ENCODE measurements at places on chromosomes 1 and 21.
A peak's percentile ranks its signal among the peaks of the same experiment; 100 is the strongest.

GRCh38 chr1:234238060-234238459, 135.2 kb upstream of the COA6 start:
- no peak for DNase-seq

DNA sequence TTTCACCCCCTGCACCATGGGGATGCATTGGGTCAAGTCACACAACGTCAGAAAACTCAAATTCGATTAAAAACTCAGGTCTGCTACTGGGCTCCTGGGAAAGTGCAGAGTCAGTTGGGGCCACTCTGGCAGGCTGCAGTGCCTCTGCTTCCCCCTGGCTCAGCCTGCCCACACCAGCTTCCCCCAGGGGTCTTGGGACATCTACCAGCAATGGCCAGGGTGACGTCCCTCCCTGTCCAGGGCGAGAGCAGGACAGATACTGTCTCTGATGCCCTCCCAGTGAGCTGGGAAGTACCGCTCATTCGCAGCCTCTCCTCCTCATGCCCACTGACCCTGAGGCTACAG, 106.2 kb upstream of the COL6A1 start:
- DNase-seq = no peak

DNA sequence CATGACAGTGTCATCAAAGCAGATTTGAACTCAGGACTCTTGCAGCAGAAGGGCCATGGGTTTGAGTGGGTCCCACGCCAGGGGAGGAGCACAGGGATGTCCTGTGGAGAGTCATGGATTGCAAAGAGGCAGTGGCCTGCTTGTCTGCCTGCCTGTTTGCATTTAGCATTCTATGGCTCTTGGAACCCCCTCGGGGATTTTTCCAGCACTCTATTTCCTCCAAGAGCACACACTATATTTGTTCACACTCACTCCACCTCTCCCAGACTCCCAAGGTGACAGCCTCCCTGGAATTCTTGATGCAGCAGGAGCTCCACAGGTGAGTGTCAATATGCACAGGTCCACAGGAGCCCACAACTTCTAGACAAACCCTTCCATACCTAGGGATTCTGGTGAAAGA, 73.1 kb upstream of the LRRN2 start:
- DNase-seq = no peak

GRCh38 chr1:44339731-44340130, 15.3 kb downstream of the ERI3 start:
- no peak for DNase-seq

- no peak for DNase-seq
Observed at GRCh38 chr1:201400212-201400851, 1.2 kb upstream of the LAD1 start.

- no peak for DNase-seq
Observed at GRCh38 chr1:228846952-228847351, 111.7 kb downstream of the RHOU start.

GRCh38 chr1:84918726-84919336, 25.8 kb upstream of the LPAR3 start:
- no peak for DNase-seq

DNA sequence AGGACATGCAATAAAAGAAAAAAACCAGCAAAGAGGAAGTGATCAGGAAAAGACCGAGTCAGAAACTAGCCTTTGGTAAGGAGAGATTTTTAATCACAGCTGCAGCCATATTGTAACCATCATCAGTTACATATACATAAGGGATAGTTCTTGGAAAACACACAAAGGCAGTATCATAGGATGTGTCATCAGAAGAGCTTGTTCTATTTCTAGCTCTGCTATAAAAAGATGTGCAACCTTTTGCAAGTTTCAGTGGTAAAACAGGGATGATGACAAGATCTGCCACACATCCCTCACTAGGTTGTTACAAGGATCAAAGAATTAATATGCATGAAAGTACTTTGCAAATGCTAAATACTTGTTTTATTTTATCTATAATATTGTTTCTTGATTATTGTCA, 342.0 kb downstream of the VAV3 start:
- DNase-seq = no peak

GRCh38 chr1:152739841-152740240, 18.0 kb upstream of the KPRP start:
- DNase-seq = no peak

- no peak for DNase-seq
Observed at GRCh38 chr1:111976332-111976731, 13.1 kb downstream of the KCND3 start.

DNA sequence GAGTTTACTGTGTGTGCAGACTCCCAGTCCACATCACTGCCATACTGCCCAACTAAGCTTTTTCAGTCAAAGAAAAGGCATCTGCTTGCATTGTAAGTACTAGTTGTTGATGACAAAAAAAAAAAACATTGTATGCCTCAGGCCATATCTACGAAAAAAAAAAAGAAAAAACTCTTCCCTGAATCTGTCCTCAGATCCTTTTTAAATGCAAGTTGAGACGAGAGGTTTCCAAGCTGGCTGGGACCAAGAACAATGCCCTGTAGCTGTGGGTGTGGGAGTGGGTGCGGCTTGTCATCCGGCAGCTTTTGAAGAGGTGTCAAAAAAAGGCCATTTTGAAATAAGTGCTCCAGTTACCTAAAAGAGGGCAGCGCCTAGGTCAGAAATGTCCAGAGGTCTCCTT, 29.2 kb upstream of the HHAT start:
- DNase-seq = no peak

GRCh38 chr1:31843506-31843905, 27.7 kb upstream of the SPOCD1 start:
- no peak for DNase-seq

DNA sequence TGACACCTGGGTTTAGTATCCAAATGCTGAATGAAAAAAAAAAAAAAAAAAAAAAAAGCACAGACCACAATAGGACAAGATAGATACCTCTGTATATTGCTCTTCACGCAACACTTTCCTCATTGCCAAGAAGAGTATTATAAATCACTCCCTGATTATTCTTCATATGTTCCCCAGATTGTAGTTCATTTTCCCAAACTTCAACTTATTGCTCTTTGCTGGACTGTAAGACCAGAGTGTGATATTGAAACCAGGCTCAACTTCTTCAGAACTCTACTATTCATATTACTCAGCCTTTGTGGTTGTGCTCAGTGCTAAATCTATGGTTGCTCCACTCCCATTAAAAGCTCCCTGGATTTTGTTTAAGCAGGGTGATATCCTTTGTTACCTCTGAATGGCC, 180.4 kb downstream of the NTMT2 start:
- DNase-seq = no peak

DNA sequence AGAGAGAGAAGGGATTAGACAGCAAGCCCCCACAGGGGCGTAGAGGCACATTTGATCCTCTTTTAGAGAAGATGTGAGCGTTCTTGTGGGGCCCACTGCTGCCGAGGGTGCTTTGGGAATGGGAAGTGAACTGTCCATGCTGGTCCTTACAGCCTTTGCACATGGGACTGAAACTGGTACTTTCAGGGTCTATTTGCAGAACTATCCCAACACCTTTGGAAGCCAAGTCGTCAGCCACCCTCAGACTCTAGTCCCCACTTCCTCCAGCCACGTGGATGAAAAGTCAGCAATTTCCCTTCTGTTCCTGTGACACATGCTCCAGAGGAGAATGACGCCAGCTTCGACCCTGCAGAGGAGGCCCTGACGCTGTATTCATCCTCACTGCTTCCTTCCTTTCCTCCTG, 2.6 kb upstream of the RAB7B start:
- no peak for DNase-seq

DNA sequence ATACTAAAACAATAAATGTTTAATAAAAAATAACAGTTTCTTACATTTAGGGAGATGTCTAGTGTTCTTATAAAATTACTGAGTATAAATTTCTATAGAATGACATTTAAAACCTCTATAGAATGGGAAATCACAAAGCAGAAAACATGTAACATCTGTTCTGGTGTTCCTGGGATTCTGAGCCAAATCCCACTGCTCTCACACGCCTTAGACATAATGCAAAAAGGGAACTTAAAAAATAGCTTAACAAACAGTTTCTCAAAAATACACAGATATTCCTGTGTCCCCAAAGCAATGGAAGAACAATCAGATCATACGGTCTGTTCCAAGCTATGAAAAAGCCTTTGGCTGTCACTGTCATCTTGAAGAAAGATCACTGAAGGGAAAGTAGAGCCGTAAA, 27.0 kb upstream of the ZNF124 start:
- DNase-seq = no peak

DNA sequence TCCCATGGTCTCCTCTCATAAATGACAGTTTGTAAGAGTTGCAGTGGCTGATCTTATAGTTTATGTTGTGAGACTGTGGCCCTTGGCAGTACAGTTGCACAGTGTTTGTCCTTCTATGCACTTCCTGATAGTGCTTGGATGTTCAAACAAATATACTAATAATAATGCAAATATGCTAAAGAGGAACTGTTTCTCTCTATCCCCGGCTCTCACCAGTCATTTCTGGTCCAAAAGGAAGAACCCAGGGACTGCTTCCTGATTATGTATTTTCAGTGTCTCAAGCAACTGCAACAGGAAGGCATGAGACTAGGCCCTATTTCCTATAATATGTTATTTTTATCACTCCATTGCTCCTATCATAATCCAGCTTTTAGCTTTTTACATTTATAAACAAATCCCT, 17.0 kb upstream of the SUCO start:
- no peak for DNase-seq

DNA sequence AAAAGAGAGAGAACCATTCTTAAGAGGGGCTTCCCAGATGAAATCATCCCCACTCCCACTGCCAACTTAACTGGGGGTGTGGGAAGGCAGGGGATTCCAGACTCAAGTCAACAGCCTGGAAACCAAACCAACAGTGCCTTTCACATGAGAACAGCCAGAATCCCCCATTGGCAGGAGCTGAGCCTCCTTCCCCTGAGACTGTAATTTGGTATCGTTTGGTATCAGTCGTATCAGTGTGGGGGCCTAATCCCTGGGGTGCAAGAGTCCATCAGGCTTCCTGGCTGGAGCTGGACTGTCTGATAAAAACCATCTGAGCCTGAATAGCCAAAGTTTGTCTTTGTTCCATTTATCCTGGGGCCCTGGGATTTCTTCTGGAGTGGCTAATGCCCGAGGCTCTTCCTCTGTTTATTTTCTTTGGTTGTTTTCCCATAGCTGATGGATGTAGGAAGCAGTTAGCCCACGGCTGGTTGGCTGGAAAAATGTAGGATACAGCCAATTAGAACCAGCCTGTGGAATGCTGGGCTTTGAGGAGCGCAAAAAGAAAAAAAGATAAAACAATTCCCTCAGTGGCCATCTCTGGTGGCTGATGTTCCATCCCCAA, 84.6 kb downstream of the LAMC2 start:
- no peak for DNase-seq

DNA sequence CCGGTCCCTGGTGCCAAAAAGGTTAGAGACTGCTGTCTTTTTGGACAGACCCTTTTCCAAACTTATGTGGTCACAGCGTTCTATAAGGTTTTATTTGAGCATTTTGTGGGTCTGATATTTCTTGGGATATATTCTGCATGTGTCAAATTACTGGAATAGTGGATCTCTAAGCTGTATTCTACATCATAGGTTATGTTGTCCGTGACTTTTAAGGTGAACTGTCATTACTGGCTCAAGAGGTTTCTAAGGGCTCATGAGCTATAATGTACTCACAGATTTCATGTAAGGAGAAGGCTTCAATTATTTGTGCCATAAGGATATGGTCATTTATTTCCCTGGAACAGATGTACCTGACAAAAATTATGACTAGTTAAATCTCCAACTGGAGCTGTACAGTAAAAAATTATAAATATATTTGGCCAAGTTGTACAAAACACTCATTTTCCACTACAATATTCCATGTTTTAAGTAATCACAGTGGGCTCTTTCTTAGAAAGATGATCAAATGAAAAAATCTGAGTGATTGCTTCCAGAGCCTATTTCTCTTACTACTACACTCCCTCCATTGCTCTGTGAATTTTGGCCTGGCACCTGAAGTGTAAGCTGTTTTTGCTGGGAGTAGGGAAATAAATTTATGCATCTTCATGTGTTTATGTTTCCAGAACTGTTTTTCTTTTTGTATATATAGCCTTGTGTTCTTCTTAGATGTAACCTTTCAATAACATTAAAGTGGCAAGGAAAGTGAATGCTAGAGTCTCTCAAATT, 538.1 kb upstream of the ZRANB2 start:
- no peak for DNase-seq

DNA sequence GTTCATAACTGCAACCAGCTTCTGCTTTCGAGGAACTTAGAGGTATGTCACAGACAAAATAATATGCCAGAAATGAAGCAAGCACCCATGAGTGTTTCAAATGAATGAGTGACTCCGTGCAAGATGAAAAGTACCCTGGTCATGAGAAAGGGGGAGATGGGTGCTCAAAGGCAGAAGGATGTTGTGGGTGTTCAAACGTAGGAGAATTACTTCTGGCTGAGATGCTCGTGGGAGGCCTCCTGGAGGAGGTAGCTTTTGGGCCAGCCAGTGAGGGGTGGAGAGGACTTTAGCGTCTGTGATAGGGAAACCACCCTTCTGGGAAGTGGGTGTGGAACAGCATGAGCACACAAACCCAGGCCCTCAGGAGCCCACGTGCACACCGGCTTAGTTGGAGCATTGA, 113.8 kb downstream of the SYF2 start:
- DNase-seq = no peak

GRCh38 chr1:89823679-89824292, 3.0 kb downstream of the LRRC8D start:
- DNase-seq = no peak

DNA sequence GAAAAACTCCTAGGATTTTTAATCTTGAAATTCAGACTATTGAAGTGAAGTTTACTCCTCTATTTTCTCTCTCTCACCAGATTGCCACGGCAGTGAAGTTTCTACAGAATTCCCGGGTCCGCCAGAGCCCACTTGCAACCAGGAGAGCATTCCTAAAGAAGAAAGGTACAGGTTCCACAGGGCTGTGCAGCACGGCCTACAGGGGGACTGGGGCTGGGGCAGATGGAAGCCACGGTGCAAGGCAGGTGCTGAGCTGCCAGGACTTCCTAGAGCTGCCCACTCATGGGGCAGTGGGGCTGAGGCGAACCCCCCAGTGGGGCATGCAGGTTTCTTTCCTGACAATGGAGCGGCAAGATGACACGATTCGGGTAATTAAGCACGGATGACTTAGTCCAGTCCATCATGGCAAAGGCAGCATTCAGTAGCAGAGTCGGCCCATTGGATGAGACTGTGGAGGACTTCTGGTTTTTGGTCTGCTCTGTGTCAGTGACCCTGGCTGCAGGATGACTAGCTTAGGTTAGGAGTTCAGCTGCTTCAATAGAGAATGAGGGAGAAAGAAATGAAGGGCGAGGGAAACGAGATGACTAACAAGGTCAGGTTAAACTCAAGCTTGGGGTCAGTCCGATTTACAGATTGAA, 61.5 kb downstream of the PEX14 start:
- DNase-seq = no peak

- DNase-seq = no peak
Observed at GRCh38 chr21:35565204-35565611, 495.1 kb downstream of the SETD4 start.

GRCh38 chr1:4053160-4053748, 153.2 kb upstream of the C1orf174 start:
- peak; percentile 26 for DNase-seq

DNA sequence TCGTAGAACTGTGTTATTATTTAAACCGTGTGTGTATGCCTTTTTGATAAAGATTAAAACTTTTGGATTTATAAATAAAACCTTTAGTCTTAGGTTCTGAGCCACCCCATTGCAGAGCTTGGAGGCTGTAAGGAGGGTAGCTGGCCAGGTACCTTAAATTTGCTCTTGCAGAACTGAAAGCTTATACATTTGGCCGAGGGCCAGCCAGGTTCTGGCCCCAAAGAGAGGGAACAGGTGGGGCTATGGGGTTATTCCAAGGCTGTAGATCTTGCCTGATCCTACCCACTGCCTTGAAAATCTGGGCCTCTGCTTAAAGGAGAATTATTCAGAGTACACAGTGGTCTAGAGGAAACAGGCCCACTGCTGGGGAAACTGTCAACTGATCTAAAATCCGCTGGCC, 59.6 kb downstream of the CAMK2N1 start:
- no peak for DNase-seq

GRCh38 chr21:25536752-25537151, 70.5 kb downstream of the MRPL39 start:
- no peak for DNase-seq

All from RWPE2 (cell line).